Fibroblast of skin of abdomen (primary cell): ENCODE measurements at places on chromosomes 3 and 15.

GRCh38 chr15:68278595-68279405 lies 1.3 kb downstream of the FEM1B start:
- peak; percentile 47 for DNase-seq

DNA sequence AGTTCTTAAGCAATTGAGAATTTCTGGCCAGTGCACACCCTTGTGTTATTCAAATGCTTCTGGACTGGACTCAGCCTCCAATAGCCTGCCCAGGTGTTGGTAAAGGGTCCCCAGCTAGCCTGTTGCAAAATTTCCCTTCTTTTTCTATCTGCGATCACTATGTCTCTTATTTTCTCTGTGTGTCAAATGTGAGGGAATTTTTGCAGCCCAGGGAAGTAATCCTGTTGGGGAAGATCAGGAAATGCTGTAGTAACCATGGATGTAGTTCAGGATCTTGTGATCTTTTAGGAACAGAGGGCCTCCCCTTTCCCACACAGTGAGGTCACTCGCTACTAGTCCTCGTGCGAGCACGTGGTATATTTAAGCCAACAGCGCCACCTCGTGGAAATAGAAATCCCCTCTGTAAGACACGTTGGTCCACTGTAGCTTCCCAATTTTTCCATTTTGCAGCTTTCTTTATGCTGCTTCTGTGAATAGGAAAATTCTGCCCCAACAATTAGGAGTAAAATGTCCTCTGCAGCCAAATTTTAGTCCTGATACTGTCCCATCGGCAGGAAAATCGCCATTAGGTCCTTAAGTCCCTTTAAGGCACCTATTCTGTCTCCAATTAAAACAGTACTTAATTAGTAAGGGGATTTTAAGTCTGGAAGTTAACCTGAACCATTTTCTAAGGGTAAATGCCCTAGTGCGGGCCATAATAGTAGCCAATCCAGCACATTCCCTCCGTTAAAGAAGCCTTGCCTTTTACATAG lies 4.0 kb upstream of the SMCO1 start:
- DNase-seq, result peak; percentile 37

DNA sequence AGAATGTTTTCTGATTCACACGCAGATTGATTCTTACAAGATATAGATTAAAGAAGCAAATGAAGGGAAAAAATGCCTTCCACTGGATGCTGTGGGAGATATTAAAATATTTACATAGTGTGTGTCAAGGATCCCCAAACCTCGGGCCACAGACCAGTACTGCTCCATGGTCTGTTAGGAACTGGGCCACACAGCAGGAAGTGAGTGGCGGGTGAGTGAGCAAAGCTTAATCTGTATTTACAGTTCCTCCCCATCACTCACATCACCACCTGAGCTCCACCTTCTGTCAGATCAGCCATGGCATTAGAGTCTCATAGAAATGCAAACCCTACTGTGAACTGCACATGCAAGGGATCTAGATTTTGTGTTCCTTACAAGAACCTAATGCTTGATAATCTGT lies 552.6 kb upstream of the GOLIM4 start:
- no peak for DNase-seq

DNA sequence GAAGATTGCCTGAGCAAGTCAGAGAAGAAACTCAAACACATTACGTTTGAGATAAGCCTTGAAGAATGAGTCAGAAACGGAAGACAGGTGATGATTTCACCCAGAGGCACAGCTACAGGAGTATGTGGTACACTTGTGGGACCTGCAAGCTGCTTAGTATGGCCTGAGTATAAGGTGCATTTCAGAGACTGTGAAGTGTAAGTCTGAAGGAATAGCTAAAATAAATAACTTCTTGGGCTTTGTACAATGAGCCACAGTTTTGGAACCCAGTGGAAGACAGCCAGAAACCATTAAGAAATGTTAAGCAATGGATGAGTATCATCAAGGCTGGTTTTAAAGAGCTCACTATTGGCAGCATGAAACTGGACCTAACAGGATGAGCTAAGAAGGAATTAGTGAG lies 826.2 kb downstream of the ROBO1 start:
- peak; percentile 93 for DNase-seq
